Large intestine (tissue), 12 donors: ENCODE measurements at places on chromosomes 5 and 9.

DNA sequence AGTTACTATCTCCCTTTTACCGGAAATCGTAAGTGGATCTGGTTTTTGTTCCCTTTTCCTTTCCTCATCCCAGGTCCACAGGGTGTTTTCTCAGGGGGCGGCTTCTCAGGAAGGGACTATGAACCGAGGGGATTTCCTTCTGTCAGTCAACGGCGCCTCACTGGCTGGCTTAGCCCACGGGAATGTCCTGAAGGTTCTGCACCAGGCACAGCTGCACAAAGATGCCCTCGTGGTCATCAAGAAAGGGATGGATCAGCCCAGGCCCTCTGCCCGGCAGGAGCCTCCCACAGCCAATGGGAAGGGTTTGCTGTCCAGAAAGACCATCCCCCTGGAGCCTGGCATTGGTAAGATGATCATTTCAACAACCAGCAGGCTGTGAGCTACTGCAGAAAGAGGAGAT lies 75.8 kb downstream of the GOLPH3 start:
- no peak for DNase-seq

DNA sequence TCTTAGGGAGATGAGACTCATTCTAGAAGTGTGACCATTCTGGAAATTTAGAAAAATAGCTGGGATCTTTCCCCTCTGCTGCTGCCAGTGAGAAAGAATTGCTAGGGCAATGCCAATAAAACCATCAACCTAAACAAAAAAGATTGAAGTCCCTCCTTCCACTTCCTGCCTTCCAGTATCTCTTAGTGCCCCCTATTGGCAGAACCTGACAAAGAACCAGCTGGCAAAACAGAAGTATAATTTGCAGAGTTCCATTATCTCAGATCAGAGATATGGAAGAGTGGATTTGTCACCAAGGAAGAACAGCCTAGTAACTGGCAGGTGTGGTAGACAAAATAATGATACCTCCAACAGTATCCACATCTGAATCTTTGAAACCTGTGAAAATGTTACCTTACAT lies 13.8 kb upstream of the PLCXD3 start:
- DNase-seq: no peak

DNA sequence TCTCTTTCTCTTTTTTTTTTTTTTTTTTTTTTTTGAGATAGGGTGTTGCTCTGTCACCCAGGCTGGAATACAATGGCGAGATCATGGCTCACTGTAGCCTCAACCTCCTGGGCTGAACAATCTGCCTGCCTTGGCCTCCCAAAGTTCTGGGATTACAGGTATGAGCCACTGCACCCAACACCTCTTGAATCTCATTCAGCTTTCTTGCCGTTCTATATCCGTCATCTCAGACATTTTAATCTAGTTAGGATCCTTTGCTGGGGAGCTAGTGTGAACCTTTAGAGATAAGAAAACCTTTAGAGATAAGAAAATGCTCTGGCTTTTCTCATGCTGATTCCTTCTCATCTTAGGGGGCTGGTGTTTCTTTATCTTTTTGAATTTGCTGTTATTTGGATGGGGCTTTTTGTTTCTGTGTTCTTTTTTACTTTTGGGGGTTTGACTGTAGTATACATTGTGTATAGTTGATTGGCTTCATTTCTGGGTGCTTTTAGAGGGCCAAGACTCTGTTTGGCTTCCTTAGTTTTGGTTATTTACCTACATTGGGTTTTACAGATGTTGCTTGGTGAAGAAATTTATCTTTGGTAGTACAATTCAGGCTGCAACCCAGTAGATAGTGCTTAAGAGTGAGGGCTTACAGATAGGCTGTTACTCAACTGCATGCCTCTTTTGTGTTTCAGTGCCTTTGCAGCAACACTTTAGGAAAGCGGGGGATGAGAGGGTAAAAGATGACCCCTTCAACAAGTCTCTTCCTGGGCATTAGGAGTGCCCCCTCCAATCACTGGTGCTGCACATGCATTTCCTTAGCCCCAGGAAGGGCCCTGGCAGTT lies 41.9 kb upstream of the SLC36A1 start:
- DNase-seq: no peak

GRCh38 chr9:94918038-94918753 lies 191.7 kb downstream of the AOPEP start:
- DNase-seq: no peak

- no peak for DNase-seq
Measured at GRCh38 chr9:4299005-4299795, 668 bp downstream of the GLIS3 start.

DNA sequence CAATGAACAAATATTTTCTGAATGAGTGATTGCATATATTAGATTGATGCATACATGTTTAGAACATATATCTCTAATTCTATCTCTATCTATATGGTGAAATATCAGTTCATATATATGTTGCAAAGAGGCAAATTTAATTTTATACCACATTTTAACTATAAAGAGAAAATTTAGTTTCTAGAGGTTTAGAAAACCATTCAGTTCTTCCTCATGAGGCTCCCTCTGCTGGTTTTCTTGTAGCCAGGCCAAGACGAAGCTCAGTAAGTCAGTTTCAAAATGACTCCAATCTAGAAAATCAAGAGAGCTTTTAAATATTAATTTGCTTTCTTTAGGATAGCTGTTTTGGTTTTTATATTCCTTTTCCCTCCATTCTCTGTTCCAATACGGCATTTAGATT lies 312.1 kb downstream of the TMEM232 start:
- no peak for DNase-seq

DNA sequence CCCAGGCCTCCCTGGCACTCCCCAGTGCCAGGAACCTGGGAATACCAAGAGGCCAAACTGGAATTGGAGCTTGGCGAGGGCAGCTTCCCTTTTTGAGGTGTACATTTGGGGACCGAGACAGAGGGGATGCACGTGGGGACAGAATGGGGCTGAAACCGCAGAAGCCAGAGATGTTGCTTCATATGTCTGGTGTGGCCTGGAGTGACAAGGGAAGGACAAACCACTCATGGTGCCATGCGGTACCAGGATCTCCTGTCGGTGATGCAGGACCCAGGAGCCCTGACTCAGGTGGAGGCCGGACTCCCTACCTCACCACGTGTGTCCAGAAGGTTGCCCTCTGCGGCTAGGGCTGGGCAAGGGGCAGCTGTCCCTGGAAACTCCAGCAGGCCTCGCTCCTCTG lies 4.0 kb upstream of the CSF2 start:
- DNase-seq: no peak

- DNase-seq: no peak
Measured at GRCh38 chr9:110157823-110158664, 49.9 kb downstream of the C9orf152 start.

DNA sequence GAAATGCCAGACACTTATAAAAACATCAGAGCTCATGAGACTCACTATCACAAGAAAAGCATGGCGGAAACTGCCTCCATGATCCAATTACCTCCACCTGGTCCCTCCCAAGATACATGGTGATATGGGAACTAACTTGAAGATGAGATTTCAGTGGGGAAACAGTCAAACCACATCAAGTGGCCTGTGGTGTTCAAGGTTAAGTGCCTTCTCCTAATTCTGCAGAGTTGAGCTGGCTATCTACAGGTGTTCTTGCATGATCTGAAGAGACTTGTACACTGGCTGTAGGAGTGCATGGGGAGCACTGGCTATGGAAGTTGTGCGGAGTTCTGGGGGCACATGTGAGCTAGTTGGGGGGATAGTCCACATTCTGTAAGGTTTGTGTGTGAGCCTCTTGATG lies 34.0 kb upstream of the CKS2 start:
- DNase-seq: no peak

DNA sequence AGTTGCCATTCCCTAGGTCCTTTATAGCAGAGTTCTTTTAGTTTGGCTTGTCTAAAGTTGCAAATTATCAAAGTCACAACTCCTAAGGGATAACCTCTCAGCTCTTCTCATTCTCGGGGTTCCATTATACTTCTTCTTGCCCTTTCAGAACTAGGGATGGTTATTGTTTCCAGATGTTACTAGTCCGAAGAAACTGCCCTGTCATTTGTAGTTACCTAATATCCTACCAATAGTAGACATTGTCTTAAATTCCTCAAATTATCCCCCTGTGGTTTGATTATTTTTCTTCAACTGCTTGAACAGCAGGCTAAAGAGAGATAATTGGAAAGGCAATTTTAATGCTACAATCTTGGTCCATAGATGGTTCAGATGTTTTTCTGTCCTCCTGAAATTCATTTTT lies 709.8 kb downstream of the KCTD16 start:
- DNase-seq: no peak

DNA sequence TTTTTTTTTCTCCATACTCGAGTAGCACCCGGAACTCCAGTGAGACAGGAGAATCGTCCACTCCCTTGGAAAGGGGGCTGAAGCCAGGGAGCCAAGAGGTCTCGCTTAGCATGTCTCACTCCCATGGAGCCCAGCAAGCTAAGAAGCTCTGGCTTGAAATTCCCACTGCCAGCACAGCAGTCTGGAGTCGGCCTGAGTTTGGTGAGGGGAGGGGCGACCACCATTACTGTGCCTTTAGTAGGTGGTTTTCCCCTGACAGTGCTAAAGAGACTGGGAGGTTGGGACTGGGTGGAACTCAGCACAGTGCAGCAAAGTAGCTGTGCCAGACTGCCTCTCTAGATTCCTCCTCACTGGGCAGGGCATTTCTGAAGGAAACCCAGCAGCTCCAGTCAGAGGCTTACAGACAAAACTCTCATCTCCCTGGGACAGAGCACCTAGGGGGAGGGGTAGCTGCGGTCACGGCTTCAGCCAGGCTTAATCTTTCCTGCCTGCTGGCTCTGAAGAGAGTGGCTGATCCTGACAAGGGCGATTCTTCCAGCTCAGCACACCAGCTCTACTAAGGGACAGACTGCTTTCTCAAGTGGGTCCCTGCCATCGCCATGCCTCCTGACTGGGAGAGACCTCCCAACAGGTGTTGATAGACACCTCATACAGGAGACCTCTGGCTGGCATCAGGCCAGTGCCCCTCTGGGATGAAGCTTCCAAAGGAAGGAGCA lies 414.5 kb upstream of the ZNF608 start:
- DNase-seq: no peak

GRCh38 chr9:34663303-34663605 lies 797 bp upstream of the CCL27 start:
- no peak for DNase-seq

- no peak for DNase-seq
Measured at GRCh38 chr5:162512935-162513565, 445.5 kb downstream of the GABRG2 start.

- DNase-seq: no peak
Measured at GRCh38 chr5:93721071-93721470, 20.3 kb downstream of the POU5F2 start.

DNA sequence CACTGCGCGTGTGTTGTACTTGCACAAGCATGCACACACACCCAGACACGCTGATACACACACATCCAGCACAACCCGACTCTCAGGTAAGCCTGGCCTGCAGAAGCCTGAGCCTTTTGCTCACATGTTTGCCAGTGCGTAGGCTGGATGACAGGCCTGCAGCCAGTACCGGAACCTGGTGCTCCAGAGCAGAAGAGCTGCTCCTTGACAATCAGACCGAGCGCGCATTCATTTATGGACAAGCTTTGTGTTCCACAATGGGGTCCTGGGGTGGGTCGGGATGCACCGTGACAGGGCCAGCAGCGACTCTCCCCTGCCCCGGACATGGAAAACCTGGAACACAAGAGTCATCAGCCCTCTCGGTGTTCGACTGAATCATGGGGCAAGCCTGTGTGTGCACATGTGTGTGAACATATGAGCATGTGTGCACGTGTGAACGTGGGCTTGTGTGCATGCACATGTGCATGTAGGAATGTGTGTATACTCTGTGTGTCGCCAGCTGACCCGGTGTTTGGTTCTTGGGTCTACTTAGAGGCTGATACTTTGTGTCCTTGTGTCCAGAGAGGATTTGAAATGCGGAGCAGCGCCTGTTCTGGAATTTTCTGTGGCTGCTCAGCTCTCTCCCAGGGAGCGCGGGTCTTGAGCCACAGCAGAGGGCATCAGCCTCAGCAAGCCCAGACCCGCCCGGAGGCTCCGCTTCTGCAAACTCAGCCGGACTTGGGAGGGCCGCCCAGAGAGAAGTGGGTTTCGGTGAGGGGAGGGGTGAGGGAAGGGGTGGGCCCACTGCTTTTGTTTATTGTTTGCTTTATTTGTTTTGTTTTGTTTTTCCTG lies 32.2 kb downstream of the IRX4 start:
- DNase-seq: no peak

GRCh38 chr9:72858089-72858912 lies 94.6 kb downstream of the ALDH1A1 start:
- peak; percentile 86 for DNase-seq

DNA sequence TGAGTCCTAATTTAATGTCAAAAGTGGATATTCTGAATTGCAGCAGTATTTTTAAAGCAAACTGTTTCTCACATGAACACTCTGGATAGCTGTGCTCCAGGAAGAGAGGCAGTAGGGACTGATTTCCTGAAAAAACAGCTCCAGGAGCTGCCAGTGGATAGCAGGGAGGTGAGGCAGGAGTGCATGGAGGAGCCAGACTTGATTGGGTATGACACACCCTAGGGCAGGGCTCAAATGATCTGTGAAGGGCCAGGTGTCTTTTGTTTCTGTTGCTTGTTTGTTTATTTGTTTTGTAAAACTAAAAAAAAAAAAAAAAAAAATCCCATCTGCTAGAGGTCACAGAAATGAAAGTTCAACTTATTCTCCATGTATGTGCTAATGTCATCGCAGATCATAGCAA lies 83.4 kb downstream of the ADRB2 start:
- DNase-seq: no peak

DNA sequence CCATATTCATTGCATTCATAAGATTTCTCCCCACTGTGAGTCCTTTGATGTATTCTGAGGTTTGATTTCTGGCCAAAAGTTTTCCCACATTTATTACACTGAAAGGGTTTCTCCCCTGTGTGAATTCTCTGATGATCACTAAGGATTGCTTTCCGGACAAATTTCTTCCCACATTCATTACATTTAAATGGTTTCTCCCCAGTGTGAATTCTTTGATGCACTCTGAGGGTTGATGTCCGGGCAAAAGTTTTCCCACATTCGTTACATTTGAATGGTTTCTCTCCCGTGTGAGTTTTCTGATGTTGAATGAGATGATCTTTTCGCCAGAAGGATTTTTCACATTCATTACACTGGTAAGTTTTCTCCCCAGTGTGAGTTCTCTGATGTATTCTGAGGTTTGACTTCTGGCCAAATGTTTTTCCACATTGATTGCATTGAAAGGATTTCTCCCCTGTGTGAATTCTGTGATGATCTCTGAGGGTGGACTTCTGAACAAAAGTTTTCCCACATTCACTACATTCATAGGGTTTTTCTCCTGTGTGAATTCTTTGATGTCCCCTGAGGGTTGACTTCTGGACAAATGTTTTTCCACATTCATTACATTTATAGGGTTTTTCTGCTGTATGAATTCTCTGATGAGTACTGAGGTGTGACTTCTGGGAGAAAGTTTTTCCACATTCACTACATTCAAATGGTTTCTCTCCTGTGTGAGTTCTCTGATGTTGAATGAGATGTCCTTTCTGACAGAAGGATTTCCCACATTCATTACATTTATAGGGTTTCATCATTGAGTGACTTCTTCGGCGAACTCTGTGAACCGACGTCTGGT lies 18.8 kb downstream of the ZNF510 start:
- DNase-seq: no peak
